ENCODE measurements at places on chromosomes 3 and 15. TPM values are rescaled to one million over a fixed set of nuclear protein-coding genes. Genes with fewer than 3 reads are reported as not detected.

DNA sequence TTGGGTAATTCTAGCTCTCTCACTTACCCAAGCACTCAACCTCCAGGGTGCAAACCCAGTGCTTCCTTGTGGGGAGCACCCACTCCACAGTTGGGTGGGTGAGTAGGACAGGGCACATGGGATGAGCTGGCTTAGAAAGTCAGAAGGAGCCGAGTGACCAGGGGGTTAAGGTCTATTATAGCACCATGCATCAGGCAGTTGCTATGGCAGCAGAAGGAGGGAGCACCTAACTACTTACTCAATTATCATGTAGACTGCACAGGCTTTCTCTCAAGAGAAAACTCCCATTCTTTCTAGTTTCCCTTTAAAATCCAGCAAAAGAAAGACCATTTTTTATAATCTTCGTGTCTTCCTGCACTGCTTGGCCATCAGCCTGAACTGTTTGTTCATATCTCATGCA is 163.0 kb downstream of the OCA2 start:
- H3K4me3 ChIP-seq: no peak overlapping the region
- H3K27me3 ChIP-seq: no peaks in the 10 kb centered on the region
- H3K4me1 ChIP-seq: no peaks in the 10 kb centered on the region
- no peak overlapping the region for H3K27ac ChIP-seq
- DNase-seq: no peak

Gene CFAP91
- polyA plus RNA-seq: 2.8 TPM

DNA sequence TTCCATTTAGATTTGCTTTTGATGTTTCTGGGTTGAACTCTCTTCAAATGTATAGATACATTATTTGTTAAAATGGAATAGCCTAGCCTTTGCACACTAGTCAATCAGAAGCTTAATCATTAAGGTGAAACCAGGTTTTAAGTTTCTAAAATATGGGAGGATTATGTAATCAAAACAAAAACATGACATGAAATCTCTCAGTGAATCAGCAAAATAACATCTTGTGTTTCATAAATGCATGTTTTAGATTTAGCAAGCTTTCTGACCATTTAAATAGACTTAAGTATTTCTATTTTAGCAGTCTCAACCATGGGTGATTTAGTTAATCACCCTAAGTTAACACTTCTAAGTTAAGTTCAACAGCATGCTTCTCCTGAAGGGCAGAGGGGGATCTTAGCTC is 11.3 kb downstream of the GTF2E1 start:
- H3K27me3 ChIP-seq: no peaks in the 10 kb centered on the region
- H3K4me3 ChIP-seq: no peak overlapping the region
- H3K36me3 ChIP-seq: peaks cover 20% of the 10 kb centered on the region
- DNase-seq: no peak
- H3K27ac ChIP-seq: no peak overlapping the region

- H3K27ac ChIP-seq: no peak overlapping the region
- no peak for DNase-seq
These were observed 221.2 kb downstream of the SQOR start for GRCh38 chr15:45855907-45856579.

- DNase-seq: no peak
- H3K4me3 ChIP-seq: no peak overlapping the region
- no peaks in the 10 kb centered on the region for H3K27me3 ChIP-seq
These were observed 66.4 kb upstream of the FRMD4B start for GRCh38 chr3:69452295-69452694.

- H3K27me3 ChIP-seq: no peaks in the 10 kb centered on the region
- no peaks in the 10 kb centered on the region for H3K36me3 ChIP-seq
- H3K4me1 ChIP-seq: no peaks in the 10 kb centered on the region
- H3K27ac ChIP-seq: no peak overlapping the region
- no peak overlapping the region for H3K4me3 ChIP-seq
These were observed 868.6 kb upstream of the SEMA6D start for GRCh38 chr15:46848704-46849103.
